Motor neuron (in vitro differentiated cells): ENCODE measurements at places on chromosomes 2 and 18. TPM values are rescaled to one million over a fixed set of nuclear protein-coding genes. Genes with fewer than 3 reads are reported as not detected.

Gene PDE1A
- 11.1 and 13.5 TPM in 2 replicates for total RNA-seq

DNA sequence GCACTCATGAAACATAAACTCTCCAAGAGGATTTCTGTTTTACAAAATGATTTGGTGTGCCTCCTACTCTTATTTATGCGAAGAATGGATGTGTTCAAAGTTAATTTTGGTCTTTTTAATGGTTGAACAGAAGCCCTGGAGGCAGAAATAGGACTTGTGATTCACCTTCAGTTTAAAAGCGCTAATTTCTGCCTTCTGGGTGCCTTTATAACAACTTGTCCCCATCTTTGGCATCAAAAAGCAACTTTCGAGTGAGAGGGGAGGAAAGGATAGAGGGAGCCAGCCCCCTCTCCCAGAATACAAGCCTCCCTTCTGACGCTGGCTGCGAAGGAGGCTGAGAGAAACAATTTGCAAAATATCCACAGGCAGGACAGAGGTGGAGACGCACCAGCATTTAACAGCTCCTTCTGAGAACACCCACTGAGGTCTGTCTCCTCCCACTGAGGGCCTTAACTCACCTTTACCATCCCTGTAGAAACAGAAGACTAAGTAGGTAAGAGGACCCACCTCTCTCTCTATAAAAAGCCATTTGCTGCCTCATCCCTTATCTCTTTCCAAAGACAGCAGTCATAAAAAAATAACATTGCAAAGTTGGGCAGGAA is 24.3 kb upstream of the BCL11A start:
- no peak for ATAC-seq

- ATAC-seq, result no peak
Measured at GRCh38 chr2:6203291-6203959, 511.2 kb downstream of the SOX11 start.

DNA sequence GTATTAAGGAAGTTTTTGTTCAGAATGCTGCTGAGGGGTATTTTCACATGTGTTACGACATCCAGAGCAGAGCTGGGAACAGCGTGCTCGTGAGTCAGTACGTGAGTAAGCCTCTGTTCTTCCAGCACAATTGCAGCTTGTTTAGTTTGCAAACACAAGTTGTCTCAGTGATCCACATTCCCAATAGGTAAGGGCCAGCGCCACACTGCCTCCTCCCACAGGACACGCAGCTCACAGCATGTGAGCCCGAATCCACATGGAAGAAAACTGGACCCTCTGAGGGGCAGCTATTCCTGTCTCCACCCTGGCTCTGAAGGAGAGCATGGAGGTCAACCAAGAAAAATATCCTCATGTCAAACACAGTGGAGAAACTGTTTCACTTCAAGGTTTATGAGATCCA is 173.9 kb upstream of the PID1 start:
- no peak for ATAC-seq

GRCh38 chr2:96783388-96783787 is 22.7 kb downstream of the CNNM4 start:
- ATAC-seq, result no peak

DNA sequence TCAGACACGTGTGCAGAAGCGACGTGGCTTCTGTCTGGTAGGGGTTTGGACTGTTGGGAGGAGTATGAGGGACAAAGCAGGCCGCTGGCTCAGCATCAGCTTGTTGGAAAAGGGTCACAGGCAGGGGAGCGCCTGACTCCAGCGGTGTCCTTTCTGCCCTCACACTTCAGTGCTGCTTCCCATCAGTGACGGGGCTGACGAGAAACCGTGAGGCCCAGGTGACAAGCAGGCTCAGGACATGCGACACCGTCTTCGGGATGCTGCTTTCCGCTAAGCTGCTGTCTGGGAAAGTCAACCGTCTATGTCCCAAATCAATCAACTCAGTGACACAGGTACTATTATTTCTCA is 90.5 kb downstream of the USP40 start:
- ATAC-seq, result no peak

- ATAC-seq, result no peak
Measured at GRCh38 chr2:220748875-220749479, 823.1 kb downstream of the EPHA4 start.
